Mesothelial cell of epicardium (in vitro differentiated cells): ENCODE measurements at places on chromosomes 5 and 9. TPM values are rescaled to one million over a fixed set of nuclear protein-coding genes. Genes with fewer than 3 reads are reported as not detected.

DNA sequence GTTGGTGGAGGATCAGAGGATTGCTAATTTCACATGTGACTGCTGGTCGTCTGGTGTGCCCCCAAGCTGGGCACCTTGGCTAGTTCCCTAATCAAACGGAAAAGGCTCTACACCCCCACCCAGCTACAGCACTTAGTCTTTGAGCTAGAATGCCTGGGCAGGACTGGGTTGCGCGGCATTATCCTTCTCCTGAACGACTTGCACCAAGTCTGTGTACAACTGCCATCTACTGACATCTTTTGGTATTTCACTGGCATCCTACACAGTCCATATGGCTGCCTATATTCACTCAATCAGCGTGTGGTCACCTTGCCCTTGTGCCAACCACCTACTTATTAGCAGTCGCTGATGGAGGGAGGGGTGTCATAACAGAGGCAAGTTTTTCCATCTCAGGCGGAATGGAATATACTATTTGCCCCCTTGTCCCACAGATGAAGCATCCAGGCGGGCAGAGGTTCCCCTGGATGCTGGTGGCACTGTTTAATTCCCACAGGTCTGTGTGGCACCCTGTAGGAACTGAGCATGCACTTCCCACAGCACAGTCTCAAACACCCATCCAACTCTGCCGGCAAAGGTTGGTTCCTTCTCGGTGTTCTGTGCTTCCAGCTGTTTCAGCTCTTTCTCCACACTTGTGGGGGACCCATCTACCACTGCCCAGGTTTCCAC lies 150.1 kb downstream of the OSTF1 start:
- peak; percentile 43 for DNase-seq

The PARP8 gene
- total RNA-seq: 27.0 to 29.4 TPM (median 27.5 TPM) in 3 replicates

- no peak for DNase-seq
Measured at GRCh38 chr5:109865637-109866036, 175.9 kb downstream of the MAN2A1 start.

The LCN2 gene
- total RNA-seq: not detected in 3 replicates

DNA sequence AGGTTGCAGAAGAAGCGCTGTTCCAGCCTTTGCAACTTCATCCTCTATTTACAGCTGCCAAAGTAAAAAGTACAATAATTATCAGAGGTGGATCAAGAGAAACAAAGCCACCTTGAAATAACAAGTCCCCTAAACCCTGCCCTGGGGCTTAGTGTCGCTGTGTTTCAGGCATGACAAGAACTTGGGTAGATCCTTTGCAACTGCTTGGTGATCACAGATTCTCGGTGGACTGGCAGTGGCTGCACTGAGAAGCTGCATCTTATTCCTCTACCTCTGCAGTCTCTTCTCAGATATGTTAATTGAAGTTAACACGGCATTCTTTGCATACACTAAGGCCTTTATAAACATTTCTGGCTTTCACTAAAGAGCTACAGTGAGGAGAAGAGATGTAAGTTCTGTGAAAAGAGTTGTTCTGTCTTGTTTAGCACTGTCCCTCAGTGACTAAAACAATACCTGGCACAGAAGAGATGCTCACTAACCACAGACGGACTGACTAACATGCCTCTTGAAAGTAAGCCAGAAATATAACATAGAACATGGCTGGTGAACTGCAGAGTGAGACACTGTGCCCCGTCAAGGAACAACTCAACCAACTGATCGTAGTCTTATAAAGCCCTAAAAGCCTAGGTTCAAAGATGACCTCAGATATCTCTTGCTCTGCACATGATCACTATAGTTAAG lies 144.2 kb downstream of the MLLT3 start:
- no peak for DNase-seq

DNA sequence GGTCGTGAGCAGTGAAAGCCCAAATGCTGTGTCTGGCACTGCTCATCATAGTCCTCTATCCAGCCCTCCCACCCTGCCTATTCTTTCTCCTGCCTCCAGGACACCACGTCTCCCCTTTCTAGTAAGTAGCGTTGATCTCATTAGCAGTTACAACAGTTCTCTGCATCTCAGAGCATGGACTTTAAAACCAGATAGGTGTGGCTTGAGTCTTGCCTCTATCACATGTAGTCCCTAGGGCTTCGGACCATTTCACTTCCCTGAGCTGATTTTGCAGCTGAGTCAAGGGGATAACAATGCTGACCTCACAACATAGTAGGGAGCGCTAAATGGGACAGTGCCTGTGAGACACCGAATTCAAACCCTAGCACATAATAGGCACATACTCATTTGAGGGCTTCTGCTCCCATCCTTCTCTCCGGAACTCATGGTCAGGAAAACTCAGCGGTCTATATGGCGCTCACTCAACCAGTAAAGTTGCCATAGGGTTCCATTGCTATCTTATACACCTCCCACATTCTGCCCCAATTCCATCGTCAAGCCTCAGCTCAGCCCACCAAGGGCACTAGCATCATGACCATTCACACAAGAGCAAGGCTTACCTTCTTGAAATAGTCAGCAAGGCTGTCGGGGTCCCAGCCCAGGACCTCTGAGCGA lies 515 bp downstream of the LCP2 start:
- no peak for DNase-seq

The C5orf52 gene
- not detected in 3 replicates for total RNA-seq

DNA sequence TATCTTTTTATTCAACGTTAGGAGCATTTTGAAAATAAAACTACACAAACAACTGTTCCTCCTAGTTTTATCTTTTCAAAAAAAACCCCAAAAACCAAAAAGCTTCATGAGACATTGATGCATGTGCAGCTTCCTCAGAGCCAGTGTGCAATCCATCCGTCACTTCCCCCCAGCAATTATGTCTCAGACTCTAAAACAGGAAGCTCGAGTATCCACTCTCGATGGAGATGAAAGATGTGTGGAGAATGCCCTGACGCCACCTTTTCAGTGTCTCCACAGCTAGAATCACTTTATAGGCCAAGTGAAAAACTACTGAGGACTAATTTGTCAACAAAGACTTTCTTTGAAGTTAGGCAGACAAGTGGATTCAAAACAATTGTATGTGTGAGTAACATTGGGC lies 408.9 kb upstream of the SMARCA2 start:
- DNase-seq: no peak

DNA sequence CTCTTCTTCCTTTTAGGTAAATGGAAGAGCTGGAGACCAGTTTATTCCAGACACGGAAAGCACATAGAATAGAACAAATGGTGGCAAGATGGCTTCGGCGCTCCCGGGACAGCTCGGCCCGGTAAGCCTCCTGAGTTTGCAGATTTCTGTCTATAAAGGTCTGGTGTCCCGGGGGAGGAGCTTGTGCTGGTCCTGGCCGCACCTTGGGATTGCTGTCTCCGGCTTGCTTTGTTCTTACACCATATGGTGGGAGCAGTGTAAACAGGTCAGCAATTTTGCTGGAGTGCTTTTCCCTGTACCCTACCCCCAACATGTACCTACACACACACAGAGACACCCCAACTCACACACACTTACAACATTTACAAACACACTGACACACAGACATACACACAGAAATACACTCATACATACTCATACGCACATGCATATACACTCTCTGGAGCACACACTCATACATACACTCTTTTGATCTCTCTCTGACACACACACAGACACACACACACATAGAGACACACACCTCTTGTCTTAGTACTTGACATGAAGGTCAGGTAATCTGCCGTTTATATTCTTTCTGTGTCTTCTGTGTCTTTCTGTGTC lies 42.0 kb downstream of the FRMPD1 start:
- DNase-seq: no peak

- DNase-seq: no peak
Measured at GRCh38 chr5:28084069-28084468, 1045.7 kb upstream of the CDH9 start.

GRCh38 chr9:133830310-133830709 lies 92.2 kb upstream of the SARDH start:
- DNase-seq: no peak

DNA sequence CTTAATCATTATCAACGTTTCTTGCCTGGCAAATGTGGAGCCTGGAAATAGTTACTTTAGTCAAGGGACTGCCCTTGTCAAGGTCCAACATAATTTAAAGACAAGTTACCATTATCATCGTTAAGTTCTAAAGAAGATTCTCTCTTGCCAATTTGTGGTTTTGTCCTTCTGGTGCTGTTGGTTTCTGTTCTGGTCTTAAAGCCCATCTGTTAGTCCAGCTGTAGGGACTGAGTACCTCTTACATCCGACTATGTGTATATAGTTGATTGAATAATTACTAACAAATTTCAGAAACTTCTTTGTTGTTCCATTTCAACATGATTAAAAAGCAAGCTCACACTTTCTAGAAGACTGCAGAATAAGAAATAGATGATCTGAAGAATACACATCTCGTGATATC lies 1854.9 kb downstream of the MAT2B start:
- DNase-seq: no peak

DNA sequence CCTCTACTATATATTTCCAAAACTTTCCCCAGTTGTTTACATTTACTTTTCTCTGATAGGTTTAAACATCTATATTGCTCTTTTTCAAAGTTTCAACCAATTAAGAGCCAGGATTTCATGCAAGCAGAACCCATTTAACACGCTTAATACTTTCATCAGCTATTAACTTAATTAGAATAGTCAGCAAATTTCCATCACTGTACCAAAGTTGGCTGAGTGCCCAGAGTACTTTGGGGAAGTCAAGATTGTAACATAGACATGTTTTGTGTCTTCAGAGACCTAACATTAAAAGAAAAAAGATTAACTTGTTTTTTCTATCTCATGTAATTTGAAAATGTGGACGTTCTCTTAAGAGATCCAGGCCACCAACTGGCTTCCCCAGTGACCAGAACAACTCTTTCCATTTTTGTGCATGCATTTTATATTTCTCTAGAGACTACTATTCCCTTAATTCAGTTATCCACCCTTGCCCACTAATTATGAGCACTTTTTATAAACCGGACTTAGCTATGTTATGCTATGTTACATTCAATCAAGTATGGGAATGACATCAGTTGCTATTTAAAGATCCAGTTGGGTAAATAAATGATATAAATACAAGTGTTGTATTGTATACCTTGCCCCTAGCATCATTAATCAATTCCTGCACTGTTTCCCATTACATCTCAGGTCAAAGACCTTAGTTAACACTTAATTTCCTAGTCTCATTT lies 478.1 kb upstream of the NMUR2 start:
- no peak for DNase-seq

The CCNG1 gene
- 229 to 243 TPM (median 230 TPM) in 3 replicates for total RNA-seq

The GABRA1 gene
- not detected in 3 replicates for total RNA-seq

GRCh38 chr9:36976371-36977030 lies 57.6 kb downstream of the PAX5 start:
- DNase-seq: no peak
